ENCODE measurements at places on chromosomes 5 and 9.
A peak's percentile ranks its signal among the peaks of the same experiment; 100 is the strongest.

DNA sequence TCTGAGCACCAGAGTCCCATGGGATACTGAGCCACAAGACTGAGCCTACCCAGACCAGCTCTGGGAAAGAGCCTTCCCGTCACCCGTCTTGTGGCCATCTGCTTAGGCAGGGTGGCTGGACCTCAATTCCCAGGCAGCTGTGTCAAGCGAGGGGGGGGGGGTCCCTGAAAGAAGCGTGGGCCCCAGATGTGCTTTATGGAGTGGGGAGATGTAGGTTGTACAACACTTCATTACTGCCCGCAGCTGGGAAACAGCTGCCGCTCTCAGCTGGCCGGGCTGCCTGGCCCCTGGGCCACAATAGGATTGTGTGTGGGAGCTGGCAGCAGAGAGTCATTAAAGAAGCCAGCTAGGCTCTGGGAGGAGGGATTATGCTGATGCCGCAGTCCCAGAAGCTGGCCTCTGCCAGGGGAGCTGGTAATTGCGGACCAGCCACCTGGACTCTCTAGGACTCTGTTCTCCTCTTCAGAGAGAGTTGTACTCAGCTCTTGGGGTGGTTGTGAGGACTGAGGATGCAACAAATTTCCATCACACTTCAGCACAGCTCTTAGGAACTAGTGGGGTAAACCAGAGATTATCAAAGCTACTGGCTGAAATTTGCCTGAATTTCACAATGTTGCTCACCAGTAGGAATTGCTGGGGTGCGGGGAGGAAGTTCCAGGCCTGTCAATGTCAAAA lies 145.4 kb downstream of the GADD45G start:
- DNase-seq: no peak

GRCh38 chr5:96327722-96328121 lies 105.3 kb downstream of the PCSK1 start:
- DNase-seq: no peak

DNA sequence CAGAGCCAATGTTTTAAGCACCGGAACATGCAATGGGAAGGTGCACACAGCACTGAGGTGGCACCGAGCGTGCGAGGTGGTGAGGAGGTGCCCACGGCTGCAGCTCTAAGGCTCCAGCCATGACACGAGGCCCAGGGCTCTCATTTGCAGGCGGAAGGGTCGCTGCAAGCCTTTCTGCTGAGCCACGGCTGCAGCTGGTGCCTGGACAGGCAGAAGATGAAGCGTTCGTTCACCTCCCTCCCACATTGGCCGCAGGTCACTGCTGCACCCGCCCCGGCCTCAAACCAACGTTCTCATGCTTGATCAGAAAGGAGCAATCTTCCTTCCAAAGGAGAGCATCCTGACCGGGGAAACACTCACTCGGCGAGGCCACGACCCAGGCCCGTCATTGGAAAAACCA lies 4.5 kb upstream of the INPP5E start:
- DNase-seq: no peak

DNA sequence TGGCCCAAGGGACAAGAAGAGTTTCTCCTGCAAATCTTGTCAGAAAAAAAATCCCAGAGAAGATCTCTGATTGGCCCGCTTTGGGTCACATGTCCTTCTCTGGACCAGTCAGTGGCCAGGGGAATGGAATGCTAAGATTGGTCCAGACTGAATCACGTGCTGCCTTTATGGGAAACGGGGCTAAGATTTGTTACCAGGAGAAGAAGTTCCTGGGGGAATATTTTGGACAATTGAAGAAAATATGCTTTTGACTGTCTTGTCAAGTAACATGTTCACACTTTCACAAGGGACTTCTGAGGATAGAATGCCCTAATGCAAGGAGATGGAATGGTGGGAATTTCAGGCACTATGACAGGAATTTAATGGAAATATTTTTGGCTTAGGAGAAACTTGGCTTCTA lies 74.1 kb upstream of the SH3PXD2B start:
- DNase-seq: no peak

GRCh38 chr9:74498621-74499095 lies 1.5 kb downstream of the RORB start:
- DNase-seq: no peak

DNA sequence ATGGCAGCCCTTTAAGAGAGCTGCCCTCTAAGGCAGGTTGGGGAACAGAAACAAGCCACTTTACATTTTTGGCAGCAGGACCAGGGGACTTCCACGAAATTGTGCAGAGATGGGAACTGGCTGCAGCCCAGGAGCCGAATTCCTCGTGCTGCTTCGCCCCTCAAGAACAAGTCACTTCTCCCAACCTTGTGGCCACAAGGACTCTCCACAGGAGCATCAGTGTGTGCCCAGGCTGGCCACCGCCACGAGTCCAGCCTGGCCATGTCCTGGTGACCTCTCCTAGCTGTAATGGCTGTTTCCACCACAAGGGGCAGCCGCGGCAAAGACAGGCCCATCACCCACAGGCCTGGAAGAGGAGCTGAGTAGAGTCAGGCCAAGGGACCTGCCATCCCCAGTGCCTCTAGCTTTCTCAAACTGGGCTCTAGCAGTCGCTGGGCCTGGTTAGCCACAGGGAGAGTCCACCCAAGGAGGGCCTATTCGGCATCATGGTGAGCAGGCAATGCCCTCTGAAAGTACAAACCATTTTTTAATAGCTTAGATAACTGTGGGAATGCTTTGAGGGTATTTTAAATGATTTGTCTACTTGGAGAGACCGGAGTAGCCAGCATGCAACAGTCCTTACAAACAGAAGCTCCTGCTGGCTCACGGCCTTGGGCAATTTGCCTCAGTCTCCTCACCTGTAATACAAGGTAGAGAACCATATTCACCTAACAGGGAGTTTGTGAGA lies 129.0 kb downstream of the COL23A1 start:
- DNase-seq: peak; percentile 26

- DNase-seq: no peak
These were observed 184.5 kb downstream of the TRIO start for GRCh38 chr5:14327624-14328023.

DNA sequence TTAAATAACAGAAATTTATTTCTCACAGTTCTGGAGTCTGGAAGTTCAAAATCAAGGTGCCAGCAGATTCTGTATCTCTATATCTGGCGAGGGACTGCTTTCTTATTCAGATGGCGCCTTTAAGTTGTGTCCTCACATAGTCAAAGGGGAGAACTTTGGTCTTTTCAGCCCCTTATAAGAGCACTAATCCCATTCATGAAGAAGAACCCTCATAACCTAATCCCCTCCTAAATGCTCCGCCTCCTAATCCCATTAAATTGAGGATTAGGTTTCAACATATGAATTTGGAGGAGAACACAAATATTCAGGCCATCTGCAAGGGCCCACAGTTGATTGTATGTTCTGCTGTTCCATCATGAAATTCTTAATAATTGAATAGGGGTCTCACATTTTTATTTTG lies 10.8 kb upstream of the CCDC152 start:
- DNase-seq: no peak

- no peak for DNase-seq
These were observed 300.5 kb downstream of the TLE1 start for GRCh38 chr9:81388831-81389230.

DNA sequence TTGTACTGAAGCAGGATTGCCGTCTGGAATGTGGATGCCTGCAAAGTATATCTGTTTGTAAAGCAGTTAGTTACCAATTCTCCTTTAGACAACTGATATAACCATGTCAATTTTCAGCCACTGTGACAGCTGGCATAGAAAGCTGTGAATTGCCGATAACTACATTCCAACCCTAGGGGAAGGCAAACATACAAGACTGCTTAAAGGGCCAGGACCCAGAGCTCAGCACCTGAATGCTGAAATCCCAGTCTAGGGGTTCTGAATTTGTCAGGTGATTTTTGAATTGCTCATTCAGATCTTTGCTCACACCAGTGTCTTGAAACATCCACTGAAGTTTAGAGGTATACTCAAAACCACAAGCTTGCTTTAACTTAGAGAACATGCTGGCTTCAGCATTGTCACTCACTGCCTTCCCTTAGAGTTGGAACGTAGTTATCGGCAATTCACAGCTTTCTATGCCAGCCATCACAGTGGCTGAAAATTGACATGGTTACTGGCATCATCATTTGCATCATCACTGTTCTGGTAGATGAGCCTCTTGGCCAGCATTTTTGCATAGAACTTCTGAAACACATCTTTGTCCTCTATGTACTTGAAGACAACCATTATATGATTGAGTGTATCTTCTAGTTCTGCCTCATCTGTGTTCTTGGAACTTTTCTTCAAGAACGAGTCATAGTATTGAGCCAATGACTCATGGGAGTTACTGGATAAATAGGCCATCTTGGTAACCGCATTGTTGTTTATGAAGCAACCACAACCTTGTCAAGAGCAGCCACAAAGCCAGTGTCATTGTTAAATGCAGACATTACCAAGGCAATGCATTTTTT lies 82.1 kb downstream of the CCDC192 start:
- no peak for DNase-seq

DNA sequence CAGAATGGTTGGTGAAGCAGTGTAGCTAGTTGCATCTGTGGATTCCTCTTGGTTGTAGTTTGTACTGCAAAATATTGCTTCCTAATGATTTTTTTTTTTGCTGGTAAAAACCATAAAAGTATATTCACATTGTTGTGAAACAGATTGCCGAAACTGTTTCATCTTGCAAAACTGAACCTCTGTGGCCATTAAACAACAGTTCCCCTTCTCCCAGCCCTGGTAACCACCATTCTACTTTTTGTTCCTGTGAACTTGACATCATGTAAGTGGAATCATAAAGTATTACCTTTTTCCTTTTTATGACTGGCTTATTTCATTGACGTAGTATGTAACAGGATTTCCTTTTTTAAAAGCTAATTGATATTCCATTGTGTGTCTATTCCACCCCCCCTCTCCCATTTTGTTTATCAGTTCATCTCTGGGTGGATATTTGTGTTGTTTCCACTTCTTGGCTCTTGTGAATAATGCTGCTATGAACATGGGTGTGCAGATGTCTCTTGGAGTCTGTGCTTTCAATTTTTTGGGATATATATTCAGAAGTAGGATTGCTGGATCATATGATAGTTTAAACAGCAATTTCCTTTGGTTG lies 11.8 kb downstream of the SUB1 start:
- DNase-seq: no peak

GRCh38 chr5:101678481-101679193 lies 617.4 kb downstream of the SLCO4C1 start:
- peak; percentile 12 for DNase-seq

GRCh38 chr5:175712681-175713085 lies 54.8 kb downstream of the HRH2 start:
- no peak for DNase-seq

DNA sequence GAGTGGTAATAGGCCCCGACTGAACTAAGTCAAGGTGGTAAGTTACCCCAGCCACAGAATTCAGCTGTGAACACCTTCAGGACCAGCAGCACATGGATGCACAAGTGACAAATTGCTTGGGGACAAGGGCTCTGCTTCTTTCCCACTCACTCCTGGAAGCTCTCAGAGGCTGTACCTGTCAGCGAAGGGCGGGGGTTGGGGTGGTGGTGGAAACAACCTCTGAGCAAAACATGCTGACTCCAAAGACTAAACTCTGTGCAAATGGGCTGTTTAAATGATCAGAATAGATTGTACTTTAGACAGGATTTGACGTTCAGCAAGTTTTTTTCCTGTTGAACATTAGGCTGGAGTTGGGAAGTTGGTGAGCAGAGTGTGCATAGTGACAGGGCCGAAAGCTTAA lies 544.5 kb upstream of the ZNF608 start:
- no peak for DNase-seq

DNA sequence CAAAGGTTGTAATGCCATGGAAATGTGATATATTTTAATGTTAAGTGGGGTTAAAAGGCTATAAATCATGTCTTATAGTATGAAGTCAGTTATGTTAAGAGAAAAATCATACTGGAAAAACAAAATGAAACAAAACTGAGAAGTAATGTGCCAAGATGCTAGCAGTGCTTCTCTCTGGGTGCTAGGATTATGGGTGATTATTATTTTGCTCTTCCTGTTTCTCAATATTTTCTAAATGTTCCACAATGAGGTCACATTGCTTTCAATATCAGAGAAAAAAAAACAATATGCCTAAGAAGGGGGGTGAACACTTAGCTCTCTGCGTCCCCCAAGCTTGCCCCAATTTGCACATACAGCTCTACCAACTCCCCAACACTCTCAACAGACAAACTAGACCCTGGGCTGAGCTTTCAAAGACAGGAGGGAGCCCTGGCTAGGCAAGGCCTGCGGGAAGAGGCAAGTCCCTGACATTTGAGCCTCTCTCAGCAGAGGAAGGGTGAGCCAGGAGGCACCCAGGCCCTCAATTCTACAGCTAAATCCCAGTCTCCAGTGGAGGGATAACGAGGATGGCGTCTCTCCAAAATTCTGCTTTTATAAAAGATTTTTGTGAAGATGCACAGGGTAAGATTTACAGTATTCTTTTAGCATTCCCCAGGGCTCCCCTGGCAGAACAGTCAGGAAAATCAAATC lies 24.4 kb downstream of the WHRN start:
- DNase-seq: no peak

DNA sequence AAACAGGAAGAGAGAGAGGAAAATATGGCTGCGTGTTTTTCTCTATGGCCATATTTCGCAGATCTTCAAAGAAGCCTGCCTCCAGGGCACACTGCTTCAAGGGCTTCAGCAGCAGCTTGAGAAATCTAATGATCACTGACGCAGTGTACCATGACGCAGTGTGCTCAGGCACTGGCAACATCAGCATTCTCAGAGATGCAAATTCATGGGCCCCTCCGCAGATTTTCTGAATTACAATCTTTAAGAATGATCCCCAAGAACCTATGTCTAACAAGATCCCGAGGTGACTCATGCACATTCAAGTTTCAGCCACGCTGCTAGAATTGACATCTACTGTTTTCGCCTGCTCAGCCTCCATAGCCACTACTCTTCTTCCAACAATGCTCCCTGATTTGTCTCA lies 143.9 kb upstream of the ZNF366 start:
- DNase-seq: no peak

- DNase-seq: no peak
These were observed 584.6 kb upstream of the CDH18 start for GRCh38 chr5:20572614-20573013.

- no peak for DNase-seq
These were observed 92.3 kb downstream of the CAAP1 start for GRCh38 chr9:26800322-26800721.

- no peak for DNase-seq
These were observed 31.1 kb downstream of the PAEP start for GRCh38 chr9:135592625-135593024.

DNA sequence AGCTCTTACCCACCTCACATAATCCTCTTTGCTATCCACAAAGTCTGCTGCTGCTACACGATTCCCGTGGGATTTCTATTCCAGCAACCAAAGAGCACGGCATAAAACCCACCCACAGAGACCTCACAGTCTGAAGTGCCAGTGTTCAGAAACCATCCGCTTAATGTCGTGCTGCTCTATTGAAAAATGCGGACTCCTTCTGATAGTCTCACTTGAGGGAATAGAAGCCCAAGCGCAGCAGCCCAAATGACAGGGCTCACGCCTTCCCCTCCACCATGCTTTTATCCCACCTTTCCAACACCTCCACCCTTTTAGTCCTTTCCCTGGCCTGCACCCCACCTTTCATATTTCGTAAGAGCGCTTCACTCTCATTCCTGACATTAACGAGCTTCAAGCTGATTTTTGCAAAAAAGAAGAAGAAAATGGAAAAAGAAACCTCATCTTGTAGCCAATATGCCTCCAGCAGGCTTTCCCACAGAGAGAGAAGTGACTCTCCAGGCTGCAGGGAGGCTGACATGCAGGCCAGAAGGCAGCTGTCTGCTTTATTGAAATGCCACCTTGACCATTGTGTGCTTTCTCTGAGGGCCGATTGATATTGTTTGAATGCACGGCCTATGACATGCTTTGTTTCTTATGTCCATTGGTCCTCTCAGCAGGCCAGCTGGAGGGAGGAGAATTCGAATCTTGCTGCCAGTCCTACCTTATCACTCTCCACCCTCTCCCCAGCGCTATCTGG lies 70.6 kb upstream of the PCSK1 start:
- DNase-seq: no peak

GRCh38 chr9:134620751-134621557 lies 20.6 kb upstream of the COL5A1 start:
- DNase-seq: no peak
